ENCODE measurements at places on chromosomes 3 and 15.

GRCh38 chr15:38642689-38643270, 78.2 kb upstream of the RASGRP1 start:
- DNase-seq = no peak

DNA sequence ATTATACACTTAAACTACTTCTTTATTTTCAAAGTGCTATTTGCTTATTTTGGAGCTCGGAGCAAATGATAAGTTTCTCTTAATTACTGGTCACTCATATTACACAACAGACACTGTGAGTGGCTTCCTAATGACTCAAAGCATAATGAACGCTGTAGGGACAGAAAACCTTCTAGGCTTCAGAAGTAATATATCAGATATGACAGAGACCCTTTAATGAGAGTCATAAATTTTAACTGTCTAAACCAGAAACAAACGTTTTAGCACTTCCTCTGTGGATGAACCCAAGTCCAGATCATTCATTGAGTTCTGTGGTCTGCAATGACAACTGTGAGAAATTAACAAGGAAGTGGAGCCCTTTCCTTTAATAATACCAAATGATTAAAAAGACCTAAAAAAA, 66.6 kb downstream of the ARPP21 start:
- DNase-seq = no peak

- DNase-seq = no peak
These were observed 23.1 kb downstream of the PLSCR5 start for GRCh38 chr3:146581951-146582467.

DNA sequence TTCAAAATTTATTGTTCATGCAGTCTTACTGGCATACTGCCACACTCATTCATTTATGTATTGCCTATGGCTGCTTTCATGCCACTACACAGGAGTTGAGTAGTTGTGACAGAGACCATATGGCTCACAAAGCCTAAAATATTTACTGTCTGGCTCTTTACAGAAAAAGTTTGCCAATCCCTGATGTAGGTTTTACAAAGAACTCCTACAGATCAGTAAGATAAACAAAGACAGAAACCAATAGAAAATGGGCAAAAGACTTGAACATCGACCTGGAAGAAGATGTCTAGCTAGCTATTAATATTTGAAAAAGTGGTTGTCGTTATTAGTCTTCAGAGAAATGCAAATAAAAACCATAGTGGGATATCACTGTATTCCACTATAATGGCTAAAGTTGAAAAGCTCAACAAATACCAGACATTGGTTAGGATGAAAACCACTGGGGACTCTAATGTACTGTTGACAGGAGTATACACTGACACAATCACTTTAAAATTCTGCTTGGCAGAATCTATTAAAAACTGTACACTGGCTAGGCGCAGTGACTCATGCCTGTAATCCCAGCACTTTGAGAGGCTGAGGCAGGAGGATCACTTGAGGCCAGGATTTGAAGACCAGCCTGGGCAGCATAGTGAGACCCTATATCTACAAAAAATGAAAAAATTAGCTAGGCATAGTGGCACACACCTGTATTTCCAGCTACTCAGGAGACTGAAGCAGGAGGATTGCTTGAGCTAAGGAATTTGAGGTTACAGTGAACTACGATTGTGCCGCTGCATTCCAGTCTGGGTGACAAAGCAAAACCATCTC, 87.7 kb downstream of the NEO1 start:
- no peak for DNase-seq

GRCh38 chr3:186142393-186142932, 33.6 kb upstream of the ETV5 start:
- DNase-seq = no peak

GRCh38 chr3:6631376-6631775, 229.5 kb upstream of the GRM7 start:
- no peak for DNase-seq

- DNase-seq = no peak
These were observed 21.2 kb downstream of the TMEM40 start for GRCh38 chr3:12737833-12738232.

- DNase-seq = no peak
These were observed 144.6 kb downstream of the SHOX2 start for GRCh38 chr3:157961665-157962064.

DNA sequence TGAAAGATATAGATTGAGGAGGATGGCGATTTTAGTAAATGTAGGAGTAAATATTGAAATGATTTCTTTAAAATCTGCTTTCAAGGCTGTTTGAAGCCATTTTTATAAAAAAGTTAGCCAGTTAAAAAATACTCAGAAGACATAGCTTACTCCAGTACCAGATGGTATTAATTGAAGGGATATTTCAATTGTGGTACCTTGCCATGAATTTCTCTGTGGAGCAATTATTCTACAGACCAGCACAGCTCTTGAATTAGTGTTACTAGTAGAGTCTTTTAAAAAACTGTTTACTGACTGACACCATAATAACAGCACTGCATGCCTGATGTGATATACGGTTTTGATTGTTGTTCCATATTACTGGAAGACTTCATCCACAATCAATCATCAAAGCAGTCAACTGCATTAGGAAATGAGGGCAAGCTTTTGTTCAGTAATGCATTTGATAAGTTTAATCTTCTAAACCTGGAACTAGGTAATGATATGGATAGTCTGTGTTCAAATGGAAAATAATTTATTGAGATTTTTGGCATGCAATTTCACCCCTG, 106.4 kb downstream of the MFSD1 start:
- no peak for DNase-seq

DNA sequence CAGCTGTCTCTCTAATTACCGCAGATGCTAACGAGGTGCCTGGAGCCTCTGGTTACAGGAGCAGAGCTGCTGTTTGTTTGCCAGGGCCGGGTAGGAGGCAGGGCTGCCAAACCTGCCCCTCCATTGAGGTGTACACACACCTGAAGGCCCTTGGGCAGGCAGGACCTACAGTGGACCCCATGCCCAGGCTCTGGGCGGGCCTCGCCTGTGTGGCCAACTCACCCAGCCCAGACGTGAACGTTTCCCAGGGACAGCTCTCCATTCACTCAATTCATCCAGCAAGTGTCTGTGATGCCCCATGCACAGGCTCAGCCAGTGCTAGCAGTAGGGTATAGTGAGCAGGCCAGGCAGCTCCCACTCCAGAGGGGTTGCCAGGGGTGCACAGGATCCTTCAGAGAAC, 43.7 kb downstream of the PLXNA1 start:
- DNase-seq = no peak

DNA sequence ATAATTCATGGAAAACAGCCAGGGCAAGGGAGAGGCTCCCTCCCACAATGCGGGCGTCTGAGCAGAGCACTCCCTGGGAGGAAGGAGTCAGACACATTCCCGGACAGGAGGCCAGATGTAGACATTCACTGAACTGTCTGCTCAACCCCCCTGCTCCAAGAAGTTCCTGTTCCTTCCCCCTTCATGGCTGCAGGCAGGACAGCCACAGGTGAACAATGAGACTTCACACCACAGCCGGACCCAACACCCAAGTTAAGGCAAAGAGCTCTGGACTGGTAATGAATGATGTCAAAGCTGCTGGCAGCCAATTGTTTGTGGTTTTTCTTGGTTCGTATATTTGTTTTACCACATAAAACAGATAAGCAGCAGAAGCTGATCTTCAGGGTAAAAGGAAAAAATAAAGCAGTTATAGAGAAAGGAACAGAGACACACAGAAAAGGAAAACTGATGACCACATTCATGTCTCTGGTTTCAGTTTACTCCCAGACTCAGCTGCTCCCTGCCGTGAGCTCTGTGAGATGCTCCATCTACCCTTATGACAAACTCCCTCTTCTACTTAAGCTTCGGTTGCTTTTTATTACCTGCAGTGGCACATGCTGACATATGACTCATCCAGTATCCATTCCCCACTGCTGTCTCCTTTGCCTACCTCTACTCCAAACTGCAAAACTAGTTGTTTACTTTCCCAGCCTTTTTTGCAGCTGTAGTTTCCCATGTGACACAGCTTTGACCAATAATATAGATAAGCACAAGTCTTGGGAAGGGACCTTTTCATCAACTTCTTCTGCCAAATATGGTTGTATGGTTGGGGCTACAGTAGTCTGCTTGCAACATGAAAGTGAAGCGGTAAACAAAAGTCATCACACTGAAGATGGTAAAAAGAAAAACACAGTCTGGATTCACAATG, 33.1 kb downstream of the DZIP1L start:
- no peak for DNase-seq

DNA sequence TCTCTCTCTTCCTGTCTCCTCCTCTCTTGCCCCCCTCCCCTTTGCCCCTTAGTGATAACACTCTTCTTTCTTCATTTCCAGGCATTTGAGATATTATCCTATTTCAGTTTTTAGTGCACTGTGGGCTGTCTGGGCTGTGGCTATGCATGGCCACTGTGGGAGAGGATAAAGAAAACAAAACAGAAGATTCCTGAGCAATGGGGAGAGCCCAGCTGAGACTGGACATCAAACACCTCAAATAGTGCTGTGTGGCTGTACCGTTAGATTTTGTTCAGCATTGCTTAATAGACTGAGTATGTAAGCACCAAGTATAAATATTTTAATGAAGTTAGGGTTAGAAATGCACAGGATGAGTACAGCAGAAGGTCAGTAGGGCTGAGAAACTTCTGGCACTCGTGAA, 7.9 kb upstream of the GBE1 start:
- DNase-seq = no peak

DNA sequence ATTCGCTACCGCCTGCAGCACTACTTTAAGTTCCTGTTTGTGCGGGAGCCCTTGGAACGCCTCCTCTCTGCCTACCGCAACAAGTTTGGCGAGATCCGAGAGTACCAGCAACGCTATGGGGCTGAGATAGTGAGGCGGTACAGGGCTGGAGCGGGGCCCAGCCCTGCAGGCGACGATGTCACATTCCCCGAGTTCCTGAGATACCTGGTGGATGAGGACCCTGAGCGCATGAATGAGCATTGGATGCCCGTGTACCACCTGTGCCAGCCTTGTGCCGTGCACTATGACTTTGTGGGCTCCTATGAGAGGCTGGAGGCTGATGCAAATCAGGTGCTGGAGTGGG, 995 bp downstream of the CHST14 start:
- peak; percentile 16 for DNase-seq

DNA sequence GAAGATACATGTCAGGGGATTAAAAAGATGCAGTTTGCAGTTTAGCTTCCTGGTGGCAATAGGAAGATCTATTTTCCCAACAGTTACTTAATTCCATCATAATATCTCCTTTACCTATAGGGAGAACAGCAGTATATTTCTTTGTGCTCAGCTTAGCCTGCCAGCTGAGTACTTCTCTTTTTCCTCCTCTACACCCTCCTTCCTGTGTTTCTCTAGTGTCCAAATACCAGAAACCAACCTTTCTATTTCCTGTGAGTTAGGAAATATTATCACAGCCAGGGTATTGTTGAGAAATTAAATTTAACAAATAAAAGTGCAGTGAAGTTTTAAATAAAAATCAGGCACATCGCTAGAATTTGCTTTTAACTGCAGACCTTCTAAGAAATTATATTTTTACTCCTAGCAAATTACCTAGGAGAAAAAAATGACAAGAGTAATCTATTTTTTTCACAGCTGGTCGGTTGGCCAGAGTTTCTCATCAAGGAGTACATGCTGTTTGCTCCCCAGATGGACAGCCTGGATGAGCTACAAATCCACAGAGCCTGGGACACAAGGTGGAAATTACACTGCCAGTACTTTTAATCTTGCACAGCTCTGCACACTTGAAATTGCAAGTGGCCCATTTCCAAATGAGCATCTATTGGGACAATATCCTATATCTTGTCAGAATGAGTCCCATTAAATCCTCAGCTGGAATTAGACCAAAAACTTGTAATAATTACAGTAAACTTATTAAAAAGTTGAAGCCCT, 185.2 kb upstream of the CFAP20DC start:
- no peak for DNase-seq

- DNase-seq = no peak
These were observed 69.2 kb upstream of the CSTA start for GRCh38 chr3:122255757-122256439.

- DNase-seq = no peak
These were observed 2.6 kb upstream of the HCLS1 start for GRCh38 chr3:121663171-121663847.
